Tibial artery (tissue), 4 donors: ENCODE measurements at places on chromosomes 7 and 10.

DNA sequence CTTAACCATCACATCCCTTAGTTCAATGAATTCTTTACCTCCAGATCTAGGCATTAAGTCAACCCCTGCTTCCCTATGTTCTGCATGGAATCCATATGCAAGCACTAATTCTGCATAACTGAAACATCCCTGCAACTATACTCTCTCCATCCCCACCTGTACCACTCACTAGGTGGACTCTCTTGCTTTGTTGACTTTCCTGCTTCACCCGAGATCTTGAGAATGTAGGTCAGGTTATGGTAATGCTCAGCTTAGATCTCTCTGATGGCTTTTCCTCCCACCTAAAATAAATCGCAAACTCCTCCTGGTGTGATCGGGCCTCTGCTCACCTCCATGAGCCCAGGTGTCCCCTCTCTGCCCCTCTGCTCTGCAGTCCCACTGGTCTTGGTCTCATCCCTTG lies 92.4 kb upstream of the ADAM12 start:
- no peak for DNase-seq

- DNase-seq: no peak
These were observed 21.5 kb upstream of the C10orf105 start for GRCh38 chr10:71741029-71741428.

DNA sequence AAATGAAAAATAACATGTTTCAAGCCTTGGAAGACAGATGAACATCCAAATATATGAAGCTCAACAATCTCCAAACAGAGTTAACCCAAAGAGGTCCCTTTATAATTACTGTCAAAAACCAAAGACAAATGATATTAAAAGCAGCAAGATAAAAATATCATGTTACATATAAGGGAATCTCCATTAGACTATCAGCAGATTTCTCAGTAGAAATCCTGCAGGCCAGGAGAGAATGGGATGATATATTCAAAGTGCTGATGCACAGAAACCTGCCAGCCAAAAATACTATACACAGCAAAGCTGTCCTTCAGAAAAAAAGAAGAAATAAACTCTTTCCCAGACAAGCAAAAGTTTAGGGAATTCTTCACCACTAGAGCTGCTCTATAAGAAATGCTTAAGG lies 41.0 kb downstream of the AASS start:
- no peak for DNase-seq

GRCh38 chr7:77685233-77685632 lies 11.0 kb upstream of the RSBN1L start:
- no peak for DNase-seq

DNA sequence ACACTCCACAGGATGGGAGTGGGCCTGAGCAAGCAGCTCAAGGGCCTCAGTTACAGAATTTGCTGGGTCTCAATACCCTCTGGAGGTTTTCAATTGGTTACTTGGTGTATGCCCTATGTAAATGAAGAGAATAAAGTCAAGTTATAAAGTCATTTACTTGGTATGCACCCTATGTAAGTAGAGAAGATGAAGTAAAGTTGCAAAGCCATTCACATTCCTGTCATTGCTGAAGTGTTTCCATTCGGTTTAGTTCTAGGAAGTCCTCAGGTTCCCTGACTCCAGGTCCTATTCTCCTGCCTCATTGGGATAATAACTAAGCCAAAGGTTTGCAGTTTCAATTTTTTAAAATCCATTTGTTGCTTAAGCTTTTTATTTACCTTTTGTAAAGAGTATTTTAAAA lies 272.6 kb upstream of the NPSR1 start:
- DNase-seq: no peak

GRCh38 chr7:129777993-129778769 lies 166.7 kb downstream of the NRF1 start:
- no peak for DNase-seq

DNA sequence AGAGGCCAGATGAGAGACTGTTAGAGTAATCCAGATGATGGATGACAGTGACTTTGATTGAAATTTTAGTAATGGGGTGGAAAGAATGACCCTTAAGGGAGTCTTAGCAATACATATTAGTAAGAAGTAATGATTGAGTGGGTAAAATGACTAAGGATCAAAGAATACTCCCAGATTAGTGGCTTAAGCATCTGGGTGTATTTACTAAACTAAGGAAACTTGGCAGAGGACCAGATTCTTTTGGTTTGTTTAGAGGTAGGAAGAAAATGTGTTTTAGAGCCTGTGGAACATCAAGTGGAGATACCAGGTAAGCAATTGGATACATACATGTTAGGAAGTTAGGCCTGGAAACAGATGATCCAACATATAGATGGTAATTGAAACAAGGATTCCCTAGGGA lies 58.8 kb upstream of the ADRA2A start:
- no peak for DNase-seq

GRCh38 chr7:138075350-138075749 lies 909 bp upstream of the AKR1D1 start:
- no peak for DNase-seq

GRCh38 chr10:22420787-22421517 lies 75.7 kb downstream of the SPAG6 start:
- no peak for DNase-seq
